ENCODE measurements at places on chromosomes 13 and 19. TPM values are rescaled to one million over a fixed set of nuclear protein-coding genes. Genes with fewer than 3 reads are reported as not detected.

Gene WDR62
- polyA plus RNA-seq: 2.1 TPM

Gene CAPN12
- polyA plus RNA-seq: 3.4 TPM

Gene TSEN34
- polyA plus RNA-seq: 129 TPM

Gene GJB2
- 6.6 TPM for polyA plus RNA-seq

Gene ZNF132
- polyA plus RNA-seq: 1.1 TPM
